ENCODE measurements at places on chromosomes 6 and 20.

GRCh38 chr6:30323806-30324205 lies 2.9 kb upstream of the TRIM39 start:
- DNase-seq, result no peak

- no peak for DNase-seq
These were observed 90.8 kb downstream of the DOK5 start for GRCh38 chr20:54566031-54566688.

DNA sequence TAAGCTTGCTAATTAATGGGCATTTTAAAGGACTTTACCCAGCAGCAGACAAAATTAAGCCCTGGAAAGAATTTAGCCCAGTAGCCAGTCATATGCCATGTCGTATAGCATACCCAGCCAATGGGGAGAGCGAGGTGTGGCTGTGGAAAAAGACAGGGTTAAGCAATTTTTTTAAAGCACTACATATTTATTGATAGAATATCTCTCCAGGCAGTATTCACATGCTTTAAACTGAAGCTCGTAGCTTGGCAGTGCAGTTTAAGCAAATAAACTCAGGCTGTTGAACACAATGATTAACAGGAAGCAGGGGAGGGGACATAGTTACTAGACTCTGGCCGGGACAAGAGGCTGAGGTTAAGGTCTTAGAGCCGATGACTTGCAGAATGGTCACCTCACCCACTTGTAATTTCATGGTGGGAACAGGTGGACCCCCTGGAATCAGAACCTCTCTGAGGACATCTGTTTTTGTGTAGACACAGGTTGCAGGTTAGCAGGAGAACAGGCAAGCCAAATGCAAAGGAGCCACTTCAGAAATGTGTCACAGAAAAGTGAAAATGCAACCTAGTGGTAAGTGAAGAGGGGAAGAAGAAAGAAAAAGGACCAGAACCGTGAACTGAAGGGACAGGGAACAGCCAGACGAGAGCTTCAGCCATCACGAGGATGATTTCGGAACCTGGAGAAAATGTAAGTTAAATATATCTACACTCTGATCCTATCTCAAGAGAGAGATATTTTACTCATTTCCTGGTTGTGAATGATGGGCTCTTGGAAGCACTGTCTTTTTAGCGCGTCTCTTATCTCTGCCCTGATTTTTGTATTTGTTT lies 7.2 kb downstream of the GCNT2 start:
- DNase-seq, result no peak

DNA sequence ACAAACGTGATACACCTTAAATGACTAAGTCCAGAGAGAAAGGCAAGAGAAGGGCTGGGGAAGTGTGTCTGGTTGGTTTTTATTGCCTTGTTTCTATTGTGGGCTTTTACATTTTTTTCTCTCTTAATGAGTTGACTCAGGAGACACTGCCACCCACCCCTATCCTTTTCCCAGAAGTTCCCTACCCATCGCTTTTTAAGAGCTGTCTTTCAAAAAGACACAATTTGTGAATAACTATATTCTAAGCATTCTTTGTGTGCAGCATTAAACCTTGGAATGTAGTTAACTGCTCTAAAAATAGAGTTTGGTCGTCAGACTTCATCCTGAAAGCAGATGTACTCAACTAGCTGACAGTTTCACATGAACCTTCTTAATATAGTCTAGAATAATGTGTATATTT lies 174.9 kb downstream of the ISM1 start:
- DNase-seq, result no peak

DNA sequence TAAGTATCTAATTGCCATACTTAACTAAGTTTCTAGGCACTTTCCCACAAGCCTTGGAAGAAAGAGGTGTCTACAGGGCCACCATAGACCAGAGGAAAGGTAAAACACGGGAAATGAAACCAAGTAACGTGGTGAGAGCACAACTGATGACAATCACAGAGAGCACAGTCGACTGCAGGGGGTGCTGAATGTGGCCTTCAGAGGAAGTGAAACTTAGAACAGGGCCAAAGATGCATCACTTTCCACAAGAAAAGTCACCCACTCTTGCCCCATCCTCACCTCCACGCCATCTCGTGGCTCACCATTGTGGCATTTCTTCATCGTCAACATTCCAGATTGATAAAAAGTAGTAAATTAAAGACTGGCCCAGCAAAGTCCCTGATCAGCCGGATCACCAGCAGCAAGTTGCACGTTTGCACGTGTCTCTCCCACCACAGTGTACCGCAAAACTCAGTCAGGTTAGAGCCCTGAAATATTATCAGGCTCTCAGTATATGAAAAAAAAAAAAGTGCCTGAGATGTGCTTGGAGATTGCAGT lies 31.4 kb downstream of the HIVEP2 start:
- DNase-seq, result no peak

DNA sequence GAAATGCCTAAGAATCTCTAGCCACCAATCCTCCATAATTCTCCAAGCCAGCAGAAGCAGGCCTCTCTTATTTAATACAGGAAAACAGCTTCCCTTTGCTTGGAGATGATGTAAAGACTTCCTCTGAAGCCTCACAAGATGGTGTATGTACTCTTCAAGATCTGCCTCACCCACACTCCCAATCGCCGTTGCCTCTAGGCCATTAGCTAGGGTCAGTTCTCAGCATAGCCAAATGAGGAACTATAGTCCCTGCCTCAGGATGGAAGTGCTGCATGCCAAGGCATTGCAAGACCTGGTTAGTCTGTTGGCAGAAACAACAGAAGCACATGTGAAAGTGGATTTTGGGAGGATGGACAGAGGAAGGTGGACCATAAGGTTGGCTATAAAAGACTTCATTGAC lies 139.1 kb downstream of the SCML4 start:
- DNase-seq, result no peak

DNA sequence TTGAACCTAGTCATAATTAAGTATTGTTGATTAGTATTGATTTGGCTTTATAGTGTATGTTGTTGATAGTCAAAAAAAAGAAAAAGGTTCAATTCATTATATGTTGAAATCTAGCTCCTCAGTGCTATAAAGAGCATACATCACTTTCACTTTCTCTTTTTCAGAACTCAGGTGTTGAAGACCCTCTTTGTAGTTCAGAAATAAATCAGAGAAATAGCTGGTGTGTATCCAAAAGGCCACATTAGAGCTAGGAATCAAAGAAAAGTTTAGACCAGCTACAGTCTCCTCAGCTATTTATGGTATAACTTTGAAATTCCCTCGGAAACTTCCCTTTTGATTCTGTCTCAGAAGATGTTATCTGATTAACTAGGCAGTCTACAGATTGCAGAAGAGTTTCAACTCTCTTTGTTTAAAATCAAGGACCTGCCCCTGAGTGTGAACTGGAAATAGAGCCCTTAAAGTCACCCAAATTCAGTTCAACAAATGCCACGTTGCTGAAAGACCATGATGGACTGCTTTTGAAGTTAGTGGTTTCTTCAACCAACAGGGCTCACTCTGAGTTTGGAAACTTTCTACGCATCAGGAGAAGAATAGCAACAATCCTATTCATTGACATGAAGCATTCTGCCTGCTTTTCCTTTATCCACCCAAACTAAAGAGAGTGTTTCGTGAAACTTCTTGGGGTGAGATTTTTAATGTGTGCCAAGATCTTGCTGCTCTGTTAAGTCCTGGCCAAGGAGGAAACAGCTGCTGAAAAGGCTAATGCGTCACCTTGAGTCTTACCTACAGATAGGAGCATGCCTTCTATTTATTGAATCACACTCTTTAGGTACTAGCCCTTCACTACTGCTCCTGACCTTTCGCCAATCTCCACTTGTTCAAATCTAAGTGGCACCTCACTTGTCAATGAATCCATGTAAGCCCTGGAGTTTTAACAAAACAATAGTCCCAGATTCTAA lies 111.7 kb downstream of the TNFRSF21 start:
- DNase-seq, result no peak

DNA sequence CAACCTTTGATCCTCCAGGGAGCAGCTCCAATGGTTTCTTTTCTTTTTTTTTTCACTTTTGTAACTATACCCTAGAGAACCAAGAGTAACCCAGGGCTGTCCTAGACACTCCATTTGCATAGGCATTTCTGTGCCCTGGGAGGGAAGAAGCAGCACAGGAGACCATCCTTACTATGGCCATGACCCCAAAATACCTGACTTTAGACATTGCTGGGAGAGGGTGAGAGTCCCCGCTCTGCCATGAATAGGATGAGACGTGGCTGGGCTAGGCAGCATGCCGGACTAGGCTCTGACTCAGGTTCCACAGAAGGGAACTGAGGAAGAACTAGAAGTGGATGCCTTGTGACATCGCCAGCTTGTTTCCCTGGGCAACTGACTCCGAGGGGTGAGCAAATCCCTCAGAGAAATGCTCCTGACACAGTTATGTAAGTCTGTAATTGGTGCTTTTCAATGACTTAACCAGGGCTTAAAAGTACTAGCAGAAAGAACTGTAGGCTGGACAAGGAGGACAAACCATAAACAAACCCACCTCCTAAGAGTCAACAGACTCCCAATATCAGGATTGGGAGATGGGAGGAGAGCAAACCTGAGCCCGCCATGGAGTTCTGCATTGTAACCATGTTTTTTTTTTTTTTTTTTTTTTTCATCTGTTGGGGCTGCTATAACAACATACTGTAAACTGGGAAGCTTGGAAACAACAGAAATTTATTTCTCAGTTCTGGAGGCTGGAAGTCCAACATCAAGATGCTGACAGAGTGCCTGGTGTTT lies 910 bp upstream of the ADTRP start:
- DNase-seq, result no peak

DNA sequence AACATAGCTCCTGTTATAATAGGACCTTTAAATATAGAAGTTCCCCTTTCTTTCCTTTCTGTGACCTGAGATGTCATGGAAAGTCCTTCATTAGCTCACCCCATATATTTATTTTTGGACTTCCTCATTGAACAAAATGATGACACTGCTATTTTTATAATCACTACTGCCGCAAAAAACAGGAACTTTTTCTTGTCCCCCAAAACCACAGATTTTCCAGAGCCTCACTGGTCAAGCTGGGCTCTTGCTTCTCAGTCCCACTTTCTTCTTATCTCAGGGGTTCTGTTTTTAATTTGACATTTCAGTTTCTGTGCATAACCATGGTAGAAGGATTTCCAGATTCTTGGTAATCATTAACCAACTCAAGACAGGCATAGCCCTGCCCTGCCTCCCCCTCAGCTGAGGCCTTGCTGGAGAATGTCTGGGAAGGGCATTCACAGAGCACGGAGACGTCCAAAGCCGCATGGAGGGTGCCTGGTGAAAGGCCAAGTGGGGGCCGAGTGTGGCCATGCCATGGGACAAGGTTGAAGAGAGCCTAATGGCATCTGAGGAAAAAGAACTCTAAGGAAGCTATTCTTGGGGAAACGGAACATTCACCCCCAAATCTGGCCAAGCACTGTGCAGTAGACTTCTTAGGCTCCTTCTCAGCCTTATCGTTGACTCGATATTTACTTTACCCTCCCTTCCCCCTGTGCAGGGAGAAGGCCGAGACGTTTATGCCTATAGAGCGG lies 73.7 kb downstream of the EDN1 start:
- no peak for DNase-seq

DNA sequence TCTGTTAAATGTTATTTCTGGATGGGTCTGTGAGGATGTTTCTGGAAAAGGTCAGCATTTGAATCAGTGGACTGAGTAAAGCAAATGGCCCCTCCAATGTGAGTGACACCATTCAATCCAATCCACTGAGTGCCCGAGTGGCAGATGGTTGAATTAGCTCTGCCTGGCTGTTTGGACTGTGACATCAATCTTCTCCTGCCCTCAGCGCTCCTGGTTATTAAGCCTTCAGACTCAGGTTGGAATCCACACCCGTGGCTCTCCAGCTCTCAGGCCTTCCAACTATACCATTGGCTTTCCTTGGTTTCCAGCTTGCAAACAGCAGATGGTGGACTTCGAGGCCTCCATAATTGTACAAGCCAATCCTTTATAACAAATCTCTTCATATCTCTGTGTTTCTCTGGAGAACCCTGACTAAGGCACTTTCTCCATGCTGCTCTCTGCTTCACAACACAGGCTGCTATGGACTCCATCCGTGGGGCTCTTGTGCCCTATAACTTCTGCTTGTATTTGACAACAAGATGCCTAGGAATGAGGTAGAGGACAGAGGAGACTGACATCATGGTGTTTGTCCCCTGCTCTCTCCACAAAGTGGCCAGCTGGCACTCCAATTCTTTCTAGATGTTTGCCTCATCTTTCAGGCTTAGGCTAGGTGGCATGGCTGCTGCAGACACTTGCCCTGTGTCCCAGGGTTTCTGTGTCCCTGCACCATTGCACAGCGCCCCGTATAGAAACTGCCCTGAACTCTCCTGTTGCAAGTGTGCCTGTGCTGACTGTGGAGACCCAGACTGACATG lies 4.8 kb upstream of the CSTL1 start:
- DNase-seq, result no peak

- peak; percentile 77 for DNase-seq
These were observed 90.7 kb upstream of the ARID1B start for GRCh38 chr6:156686301-156686994.

All from caudate nucleus (tissue), 63 donors.